ENCODE measurements at places on chromosomes 12 and 14.
A peak's percentile ranks its signal among the peaks of the same experiment; 100 is the strongest.

DNA sequence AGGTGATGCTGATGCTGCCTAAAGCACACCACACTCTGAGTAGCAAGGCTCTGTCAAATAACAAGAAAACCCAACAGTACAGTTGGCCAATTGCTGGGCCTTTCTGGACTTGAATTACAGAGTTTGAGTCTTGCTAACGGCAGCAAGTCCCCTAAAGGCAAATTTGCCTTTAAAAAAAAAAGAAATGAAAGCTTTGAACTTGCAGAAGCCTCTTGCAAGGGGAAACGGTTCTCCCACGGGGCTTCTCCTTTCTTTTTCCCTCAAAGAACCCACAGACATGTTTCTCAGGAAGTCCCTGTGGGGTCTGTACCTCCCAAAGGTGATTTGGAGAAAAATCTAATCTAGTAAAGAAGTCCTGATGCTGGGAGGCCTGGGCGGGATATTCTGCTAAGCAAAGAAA lies 191.3 kb upstream of the MYL2 start:
- DNase-seq: no peak

- DNase-seq: no peak
Measured at GRCh38 chr14:65223636-65224035, 121.3 kb upstream of the MAX start.

DNA sequence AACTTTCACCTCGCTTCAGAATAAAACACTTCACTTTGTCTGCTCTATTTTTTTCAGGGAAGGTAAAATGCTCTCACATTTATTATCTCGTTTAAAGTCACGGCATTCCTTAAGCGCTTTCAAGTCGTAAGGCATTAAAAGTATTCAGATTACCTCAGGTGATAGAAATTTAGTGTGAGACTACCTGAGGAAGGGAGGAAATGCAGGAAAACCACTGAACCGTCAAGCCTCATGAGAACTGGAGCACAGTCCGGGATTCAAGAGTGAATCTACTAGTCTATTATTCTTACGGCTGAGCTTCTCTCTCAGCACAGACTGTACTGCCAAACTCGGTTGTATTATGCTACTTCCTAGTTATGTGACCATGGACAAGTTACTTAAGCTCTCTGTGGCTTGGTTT lies 8.3 kb upstream of the PPFIBP1 start:
- no peak for DNase-seq

GRCh38 chr12:22101749-22102243 lies 55.8 kb downstream of the CMAS start:
- no peak for DNase-seq

DNA sequence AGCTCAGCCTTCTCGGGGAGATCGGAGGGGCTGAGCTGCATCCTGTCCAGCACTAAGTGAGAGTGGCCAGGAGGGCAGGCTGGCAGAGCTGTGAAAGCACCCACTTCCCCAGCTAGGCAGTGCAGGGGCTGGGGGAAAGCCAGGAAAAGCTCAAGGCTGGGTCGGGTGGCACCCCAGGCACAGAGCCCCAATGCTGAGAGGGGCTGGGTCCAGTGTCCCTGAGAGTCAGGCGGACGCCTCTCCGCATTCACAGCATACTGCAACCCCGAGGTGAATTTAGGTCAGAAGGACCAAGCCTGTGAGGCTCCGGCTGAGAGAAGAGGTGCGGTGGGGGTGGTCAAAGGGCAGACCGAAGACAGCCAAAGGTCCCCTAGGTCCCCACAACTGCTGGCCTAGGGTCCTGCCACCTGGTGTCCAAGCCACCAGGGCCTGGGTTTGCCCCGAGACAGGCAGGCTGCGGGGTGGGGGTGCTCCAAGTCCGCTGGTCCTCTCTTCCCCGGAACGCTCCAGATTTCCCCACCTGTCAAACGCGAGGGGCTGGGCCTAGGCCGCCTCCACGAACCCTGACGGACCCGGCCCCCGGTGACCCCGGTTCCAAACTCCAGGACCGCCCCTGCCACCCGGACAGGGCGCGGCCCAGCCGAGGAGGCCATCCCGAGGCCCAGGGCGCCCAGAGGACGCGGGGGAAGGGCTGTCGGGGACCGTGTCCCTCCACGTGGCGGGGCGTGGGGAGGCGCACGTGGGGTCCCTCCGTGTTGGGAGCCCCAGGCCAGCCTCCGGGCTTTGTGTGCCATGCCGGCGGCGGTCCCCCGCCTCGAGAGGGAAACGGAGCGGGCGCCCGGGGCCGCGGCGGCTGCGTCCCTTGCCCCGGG lies 527 bp downstream of the CAMKK2 start:
- DNase-seq: peak; percentile 3

DNA sequence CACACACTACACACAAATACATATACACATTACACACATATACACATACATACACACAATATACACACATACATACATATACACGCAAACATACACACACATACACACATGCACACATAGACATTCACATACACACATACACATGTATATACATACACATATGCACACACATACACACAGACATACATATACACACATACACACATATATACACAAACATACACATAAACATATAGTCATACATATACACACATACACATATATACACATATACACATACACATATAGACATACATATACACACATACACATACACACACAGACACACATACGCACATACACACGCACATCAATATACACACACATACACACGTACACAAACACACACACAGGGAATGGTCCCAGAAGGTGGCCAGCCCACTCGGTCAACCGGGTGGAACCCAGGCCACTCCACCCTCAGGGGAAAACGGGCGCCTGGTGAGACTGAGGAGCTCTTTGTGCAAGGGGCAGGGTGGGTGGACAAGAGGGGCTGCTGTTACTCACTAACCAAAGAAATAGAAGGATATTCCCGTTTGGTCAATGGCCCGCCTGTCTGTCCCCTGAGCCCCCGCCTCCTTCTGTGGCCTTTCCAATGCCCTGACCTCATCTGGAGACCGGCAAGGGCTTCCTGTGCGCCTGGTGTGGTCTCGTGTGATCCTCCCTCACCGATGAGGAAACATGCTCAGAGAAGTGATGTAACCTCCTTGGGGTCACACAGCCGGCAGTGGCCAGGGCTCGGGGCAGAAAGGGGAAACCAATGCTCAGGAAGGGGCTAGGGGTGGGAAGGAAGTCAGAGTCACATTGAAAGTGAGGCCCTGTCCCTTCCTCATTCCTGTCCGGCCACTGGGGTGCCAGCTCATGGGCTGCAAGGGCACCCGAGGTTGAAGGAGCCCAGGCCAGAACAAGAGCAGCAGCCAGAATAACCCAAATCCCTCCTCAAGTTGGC lies 5.3 kb downstream of the TRPV4 start:
- DNase-seq: no peak

- no peak for DNase-seq
Measured at GRCh38 chr12:96720363-96720705, 186.7 kb upstream of the NEDD1 start.

Data from stimulated activated naive CD4-positive, alpha-beta T cell (primary cell).